ENCODE measurements at places on chromosomes 4 and X.

DNA sequence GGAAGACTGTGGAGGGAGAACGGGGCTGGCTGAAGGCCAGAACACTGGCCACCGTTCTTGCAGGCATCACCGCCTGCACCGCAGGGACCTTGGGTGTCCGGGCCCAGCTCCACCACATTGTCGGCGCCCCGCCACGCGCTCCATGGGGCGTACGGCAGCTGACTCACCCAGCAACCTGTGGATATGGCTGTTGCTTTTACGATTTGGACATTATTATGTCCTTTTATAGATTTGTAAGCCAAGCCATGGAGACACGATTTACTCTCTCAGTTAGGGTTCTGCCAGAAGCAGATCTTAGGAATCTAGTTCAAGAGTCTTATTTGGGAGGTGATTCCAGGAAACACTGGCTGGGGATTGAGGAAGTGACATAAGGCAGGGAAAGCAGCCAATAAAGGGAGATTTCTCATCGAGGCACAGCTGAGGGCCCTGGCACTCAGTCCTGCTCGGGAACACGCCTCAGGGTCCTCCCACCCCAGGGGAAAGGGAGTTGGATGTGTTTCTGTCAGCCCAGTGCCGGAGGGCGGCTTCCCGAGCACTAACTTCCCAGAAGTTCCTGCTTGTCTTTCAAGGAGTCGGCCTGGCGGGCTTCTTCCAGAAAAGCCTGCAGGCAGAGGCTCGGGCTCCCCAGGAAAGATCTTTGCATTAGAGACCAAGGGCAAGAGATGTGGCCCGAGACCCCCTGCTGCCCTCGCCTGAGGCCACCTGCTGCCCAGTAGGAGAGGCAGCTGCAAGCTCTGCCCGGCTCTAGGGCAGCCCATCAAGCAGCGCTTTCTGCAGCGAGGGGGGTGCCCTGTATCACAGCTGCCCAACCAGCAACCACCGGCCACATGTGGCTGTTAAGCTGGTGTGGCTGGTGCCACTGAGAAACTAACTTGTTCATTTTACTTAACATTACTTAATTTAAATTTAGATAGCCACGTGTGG, 52.9 kb downstream of the CRMP1 start:
- DNase-seq: no peak

DNA sequence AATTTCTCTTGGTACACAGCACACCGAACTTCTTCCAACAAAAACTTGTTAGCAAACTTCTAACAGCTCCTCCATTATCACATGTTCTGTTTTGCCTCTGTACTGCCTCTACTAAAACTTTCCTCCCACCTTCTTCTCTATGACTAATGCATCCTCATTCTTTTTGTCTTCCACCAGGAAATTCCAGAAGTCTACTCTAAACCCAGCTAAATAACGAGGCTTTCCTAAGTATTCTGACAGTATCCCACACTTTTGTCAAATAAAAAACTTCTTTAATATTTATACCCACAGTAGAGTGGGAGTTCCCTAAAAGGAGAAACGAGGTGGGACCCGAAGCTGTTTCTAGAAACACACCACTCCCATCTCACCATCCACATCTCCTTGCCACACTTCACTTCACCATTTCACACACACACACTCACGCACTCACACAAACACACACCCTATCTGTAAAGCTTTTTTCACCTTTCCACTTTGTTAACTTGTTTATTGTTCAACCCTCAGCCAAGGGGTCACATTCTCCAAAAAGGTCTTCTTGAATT, 280.3 kb downstream of the ARAP2 start:
- DNase-seq: no peak

DNA sequence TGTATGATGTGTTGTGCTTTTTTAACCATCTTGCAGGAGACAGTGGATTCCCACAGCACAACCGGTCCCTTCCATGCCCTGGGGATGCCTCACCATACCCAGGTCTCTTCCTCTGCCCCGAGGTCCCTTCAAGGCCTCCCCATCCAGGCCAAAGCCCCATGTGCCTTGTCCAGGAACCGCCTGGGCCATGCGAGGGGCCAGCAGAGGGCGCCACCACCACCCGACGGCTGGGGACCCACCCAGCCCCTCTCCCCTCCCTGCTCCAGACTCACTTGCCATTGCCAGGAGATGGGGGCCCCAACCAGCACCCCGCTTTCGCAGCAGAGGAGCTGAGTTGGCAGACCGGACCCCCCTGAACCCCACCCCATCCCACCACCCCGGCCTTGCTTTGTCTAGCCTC, 485.5 kb downstream of the TRAM1L1 start:
- no peak for DNase-seq

- no peak for DNase-seq
These were observed 2.4 kb upstream of the FTSJ1 start for GRCh38 chrX:48473704-48473990.

GRCh38 chr4:77501240-77501639, 104.4 kb upstream of the CXCL13 start:
- DNase-seq: no peak

- no peak for DNase-seq
These were observed 240.5 kb upstream of the ANKRD50 start for GRCh38 chr4:124953061-124953460.

DNA sequence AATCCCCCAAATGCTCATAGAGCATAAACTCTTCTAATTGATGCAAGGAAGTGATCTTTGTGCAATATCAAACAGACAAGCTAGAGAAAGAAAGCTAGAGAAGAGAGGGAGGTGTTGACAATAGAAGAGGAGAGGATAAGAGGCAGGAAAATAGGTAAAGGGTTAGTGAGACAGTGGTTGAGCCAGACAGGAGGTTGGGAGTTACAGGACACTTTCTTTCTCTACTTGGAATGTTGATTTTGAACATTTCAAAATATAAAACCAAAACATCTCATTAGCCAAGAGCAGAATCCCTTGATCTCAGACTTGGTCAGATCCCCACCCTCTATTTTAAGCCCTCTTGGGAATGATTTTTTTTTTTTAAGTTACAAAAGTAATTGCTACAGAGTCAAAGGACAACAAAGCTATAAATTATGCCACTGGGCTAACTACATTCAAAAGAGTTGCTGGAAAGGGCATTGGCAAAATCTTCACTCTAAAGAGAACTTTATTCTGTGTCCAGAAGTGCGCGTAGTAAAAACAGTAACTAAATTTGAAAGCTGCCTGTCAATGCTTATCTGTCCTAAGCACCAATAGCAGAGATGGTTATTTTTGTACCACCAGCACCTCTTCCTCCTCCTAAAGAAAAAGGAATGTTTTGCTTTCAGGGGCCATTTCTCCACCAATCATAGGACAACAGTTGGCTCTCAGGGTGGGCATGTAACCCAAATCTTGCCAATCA, 133.8 kb downstream of the PDGFC start:
- DNase-seq: no peak

- DNase-seq: no peak
These were observed 137.2 kb downstream of the UNC5C start for GRCh38 chr4:95411371-95412088.

DNA sequence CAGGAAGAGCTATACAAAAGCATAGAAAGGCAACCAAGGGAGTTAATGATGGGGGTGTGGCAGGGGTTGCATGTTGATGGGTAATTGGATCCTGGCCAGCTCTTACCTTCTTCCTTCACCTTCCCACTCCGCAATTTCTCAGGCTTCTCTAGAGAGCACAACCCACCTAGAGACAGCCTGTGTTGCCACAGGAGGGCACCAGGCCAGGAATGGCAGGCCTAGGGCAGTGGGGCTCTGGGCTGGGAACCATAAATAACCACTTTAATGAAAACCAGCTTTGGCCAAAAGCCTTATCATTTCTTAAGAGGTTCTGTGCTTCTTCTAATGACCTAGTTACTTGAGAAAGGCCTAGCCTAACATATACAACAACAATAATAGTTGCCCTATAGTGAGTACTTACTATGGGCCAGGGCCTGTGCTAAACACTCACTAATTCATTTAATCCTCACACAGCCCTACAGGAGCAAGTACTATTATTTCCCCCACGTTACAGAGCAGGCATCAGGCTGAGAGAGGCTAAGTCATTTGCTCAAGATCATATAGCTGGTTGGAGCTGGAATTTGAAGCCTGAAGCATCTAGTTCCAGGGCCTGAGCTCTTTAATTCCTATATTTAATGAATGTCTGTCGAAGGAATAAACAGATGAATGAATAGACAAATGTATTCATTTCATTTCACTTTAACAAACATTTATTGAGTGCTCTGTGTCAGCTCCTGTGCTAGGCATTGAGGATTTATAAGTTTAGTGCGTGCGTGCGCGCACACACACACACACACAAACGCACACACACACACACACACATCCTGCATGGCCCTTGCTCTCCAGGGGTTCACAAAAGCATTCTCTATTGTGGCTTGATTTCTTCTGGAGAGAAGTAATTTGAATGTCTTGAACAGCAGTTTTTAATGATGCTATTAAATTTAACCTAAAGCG, 66.8 kb downstream of the RTL9 start:
- no peak for DNase-seq

DNA sequence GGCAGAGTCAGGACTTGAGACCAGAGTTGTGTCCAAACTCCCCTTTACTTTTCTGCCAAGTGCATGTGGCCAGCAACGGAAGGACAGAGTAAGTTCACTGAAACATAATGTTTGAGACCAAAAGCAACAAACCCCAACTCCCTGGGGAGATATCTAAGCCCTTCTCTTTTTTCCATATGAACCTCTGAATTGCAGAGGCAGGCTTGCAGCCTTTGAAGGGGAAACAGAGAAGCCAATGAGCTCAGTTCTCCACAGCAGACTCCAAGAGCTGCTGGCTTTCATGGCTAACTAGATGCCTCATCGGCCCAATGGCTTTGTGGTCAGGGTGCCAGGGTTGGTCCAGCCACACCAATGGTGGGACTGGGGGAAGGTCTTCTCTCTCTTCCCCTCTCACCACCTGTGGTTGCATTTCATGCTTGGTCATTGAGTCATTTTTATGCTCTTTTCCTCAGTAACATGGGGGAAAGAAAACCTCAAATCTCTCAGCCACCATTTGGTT, 34.0 kb downstream of the STARD8 start:
- no peak for DNase-seq

DNA sequence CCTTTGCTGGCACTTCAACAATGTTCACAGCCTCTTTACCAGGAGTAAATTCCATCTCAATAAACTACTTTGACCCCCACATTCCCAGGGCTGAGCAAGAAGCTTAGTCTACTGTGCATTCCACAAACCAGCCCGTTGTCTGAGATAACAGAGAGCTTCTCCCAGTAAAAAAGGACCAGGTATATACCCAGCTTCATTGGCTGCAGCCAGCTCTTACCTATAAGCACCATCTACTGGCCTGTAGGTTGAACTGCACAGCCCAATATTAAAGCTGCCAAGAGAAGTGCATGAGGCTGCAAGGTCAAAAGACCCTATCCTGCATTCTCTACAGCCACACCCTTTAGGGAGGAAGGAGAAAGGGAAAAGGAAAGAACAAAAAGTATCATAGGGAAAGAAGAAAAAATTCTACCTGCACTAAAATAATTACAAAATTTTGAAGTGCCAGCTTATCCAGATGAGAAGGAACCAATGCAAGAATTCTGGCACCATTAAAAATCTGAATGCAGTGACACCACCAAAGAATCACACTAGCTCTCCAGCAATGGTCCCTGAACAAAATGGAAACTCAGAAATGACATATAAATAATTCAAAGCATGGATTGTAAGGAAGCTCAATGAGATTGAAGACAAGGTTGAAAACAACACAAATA, 45.7 kb upstream of the INTU start:
- no peak for DNase-seq

DNA sequence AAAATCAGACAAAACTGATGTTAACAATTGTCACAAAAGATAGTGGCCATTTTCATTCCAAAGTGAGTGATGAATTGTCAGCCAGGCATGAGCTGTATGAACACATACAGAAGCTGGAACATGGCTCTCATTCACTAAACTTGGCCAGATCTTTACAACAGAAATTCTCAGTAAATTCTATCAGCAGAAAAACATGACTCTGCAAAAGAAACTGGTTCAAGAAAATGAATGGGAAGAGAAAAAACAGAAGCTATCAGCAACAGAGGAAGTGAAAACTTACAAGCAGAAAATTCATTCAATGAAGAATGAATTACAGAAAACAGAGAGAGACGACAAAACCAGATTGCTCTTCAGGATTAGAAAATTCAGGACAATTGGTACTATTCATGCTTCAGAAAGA, 249.6 kb downstream of the COL25A1 start:
- no peak for DNase-seq

DNA sequence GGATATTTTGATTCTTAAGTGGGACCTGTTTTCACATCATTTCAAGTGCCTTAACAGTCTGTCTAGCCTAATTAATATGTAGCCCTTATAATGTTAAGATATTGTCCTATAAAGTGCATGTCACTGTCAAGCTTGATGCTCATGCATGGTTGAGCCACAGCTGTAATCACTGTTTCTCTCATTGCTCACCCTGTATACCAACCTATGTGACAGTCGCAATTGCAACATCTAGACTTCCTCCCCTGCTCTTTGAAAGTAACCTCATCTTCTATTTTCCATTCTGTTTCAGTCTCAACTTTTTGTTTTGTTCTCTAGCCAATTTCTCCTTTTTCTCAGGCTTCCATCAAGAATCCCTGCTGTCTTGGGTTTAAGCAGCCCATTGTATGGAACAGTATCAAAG, 24.4 kb upstream of the MSL3 start:
- DNase-seq: no peak

- no peak for DNase-seq
These were observed 107.4 kb upstream of the KCNIP4 start for GRCh38 chr4:22055954-22056353.

DNA sequence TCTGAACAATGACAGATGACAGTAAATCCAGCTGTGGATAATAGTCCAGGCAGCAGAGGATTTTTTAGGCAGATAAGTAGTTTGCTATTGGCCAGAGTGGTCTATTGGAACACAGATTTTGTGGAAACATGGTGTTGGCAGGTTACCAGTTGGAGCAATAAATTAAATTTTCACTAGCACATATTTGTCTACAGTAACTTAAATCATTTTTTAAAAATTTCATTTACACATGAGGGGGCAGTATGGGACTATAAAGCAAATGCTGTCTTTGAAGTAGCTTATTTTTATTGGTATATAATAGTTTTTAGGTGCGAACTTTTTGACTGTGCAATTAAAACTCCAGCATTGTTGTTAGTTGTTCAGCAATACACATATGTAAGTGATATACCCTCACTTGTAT, 289.8 kb downstream of the ARHGAP10 start:
- DNase-seq: no peak

- DNase-seq: no peak
These were observed 158.7 kb downstream of the SPRY1 start for GRCh38 chr4:123555233-123555806.

- DNase-seq: no peak
These were observed 49.1 kb downstream of the PRKG2 start for GRCh38 chr4:81165861-81166430.

GRCh38 chrX:68307769-68308168, 125.5 kb downstream of the OPHN1 start:
- no peak for DNase-seq
